Fibroblast of villous mesenchyme (primary cell): ENCODE measurements at places on chromosomes 16 and 17.

- DNase-seq, result peak; percentile 90
Observed at GRCh38 chr16:86577314-86577971, 906 bp upstream of the FOXL1 start.

DNA sequence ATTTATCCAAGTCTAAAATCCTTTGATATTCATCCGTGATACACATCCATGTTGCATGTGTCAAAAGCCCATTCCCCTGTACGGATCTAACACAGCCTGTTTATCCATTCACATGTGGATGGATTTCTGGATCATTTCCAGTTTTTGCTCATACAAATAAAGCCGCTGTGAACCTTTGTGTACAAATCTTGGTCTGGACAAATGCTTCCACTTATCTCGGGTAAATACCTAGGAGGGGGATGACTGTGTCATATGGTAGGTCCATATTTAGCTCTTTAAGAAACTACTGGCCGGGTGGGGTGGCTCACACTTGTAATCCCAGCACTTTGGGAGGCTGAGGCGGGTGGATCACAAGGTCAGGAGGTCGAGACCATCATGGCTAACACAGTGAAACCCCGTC is 6.3 kb upstream of the TBCD start:
- DNase-seq, result peak; percentile 12

GRCh38 chr16:17318238-17318637 is 152.5 kb downstream of the XYLT1 start:
- DNase-seq, result peak; percentile 68

- peak; percentile 96 for DNase-seq
Observed at GRCh38 chr16:72637306-72637705, 410.6 kb downstream of the ZFHX3 start.

DNA sequence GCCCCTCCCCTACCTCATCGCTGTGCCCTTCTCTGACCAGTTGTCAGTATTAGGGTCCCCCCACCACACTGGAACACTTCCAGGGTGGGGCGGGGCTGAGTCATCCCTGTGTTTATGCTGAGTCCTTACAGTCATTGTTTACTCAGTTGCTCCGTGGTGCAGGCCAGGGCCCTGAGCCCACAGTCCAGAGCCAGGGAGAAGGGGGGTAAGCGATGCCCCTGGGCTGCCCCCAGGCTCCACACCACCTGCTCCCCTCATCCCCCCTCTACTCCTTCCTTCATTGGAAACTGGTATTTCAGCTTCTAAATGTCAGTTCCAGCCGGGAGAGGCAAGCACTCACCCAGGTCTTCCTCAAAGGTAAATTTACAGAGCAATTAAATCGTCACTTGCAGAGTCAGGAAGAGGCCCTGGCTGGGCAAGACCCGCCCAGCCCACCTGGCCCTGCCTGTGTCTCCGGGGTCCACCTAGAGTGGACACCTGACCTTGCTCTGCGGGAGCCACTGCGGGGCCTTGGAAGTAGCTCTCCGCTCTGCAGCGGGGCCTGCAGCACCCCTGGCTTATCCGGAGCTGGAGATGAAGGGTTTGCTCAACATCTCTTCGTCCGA is 4.8 kb downstream of the ATP2A3 start:
- peak; percentile 50 for DNase-seq

DNA sequence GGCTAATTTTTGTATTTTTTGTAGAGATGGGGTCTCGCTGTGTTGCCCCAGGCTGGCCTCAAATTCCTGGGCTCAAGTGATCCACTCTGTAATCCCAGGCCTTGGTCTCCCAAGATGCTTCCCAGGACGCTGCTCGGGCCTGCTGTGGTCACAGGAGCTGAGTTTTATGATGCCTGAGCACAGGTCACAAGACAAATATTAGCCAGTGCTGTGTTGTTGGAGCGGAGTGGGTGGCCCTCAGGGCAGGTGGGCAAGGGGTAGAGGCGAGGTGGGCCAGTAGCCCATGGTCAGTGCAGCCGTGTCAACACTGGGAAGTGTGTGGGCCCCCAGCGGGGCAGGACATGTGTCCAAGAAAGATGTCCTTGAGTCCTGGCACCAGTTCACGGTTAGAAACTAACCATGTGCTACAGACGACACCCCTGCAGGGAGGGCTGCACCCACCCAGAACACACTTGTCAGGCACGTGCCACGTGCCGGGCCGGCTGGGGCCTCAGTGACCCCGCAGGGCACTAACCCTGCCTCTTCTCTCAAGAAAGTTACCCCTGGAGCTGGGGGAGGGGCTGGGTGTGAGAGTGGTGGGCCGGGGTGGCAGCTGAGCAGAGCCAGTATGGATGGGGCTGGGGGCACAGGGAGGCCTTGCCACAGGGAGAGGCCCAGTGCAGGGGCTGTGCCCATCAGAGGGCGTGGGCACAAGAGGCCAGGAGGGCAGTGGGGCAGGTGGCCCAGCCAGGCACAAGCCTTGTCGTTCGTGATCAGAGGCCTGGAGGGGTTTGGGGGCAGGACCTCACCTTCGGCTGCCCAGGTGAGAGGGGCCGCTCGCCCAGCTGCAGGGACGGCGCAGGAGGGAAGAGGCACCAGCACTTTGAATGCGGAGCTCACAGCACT is 103.1 kb upstream of the CHMP6 start:
- no peak for DNase-seq

- DNase-seq, result no peak
Observed at GRCh38 chr16:19718624-19718965, 524 bp downstream of the IQCK start.

- no peak for DNase-seq
Observed at GRCh38 chr17:80080081-80080480, 21.3 kb upstream of the GAA start.

DNA sequence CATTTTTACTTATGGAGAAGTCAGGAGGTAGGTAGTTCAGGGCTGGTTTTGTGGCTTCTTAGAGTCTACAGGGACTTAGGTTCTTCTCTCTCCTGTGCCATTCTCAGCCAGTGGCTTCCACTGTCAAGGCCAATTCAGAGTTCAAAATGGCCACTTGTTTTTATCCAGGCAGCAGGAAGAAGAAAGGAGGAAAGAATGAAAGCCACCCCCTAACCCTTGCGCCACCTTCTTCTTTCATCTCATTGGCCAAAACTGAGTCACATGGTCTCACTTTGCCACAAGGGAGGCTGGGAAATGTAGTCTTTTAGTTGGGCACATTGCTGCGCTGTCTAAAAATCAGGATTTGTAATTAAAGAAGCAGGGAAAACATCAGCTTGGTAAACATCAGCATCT is 60.8 kb upstream of the MED9 start:
- DNase-seq, result peak; percentile 84

- no peak for DNase-seq
Observed at GRCh38 chr17:13580790-13581189, 20.9 kb downstream of the HS3ST3A1 start.

GRCh38 chr17:49338883-49339282 is 23.2 kb downstream of the ZNF652 start:
- DNase-seq, result no peak

DNA sequence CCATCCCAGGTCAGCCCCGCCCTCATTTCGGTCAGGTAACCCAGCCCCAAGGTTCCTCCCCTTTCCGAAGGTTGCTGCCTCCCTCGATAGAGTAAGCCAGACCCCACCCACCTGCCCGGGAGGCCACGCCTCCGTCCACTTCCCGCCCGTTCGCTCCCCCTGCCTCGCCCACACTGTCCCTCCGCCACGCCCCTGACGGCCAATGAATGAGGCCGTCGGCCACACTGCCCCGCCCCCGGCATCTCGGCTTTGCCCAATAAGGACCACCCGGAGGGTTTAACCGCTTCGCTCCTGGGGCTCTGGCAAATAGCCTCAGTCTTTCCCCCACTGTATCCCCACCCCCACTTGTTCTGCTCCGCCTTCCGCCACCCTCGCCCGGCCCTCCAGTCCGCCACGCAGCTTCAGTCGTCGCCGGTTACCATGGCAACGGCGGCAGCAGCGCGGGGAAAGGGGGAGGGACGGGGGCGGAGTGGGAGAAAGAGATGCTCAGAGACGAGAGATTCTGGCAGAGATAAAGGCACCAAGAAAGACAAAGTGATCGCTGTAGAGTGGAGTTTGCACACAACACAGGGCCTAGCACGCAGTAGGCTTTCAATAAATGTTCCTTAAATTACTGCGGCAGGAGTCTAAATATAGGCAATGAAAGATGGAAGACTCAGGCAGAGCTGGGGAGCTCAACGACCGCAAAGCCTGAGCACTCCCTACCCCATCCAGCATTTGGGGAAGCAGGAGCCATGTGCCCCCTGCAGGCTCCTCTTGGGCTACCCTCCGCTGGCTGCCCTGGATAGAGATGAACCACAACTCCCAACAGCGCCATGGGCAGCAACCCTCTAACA is 5.1 kb downstream of the DLG4 start:
- DNase-seq, result peak; percentile 96

GRCh38 chr17:28334666-28335200 is 539 bp downstream of the IFT20 start:
- DNase-seq, result peak; percentile 85

DNA sequence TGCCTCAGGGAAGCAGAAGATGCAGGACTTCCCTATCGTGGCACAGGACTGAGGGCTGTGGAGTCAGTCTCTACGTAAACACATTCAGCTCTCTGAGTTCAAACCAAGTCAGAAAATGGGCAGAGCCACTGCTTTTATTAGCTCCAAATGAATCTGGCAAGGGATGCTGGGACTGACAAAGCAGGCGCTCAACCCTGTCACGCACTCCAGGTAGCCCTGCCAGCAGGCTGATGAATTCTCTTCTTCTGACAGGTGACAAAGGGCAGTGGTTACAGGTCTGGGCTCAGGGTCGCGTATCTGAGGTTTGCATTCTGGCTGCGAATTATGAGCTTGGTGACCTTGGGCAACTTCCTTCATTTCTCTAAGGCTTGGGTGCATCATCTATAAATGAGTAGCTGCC is 9.4 kb downstream of the RPH3AL start:
- no peak for DNase-seq

DNA sequence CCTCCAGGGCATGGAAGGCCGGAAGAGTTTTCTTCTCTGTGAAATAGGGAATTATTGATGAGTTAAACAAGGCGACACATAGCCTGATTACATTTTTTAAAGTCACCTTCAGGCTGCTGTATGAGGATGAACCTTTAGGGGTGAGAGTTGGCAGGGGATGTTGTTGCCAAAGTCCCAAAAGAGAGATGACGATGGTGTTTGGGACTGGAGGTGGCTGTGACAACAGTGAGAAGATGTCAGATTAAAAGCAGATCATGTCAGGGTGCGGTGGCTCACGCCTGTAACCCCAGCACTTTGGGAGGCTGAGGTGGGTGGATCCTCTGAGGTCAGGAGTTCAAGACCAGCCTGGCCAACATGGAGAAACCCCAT is 16.8 kb upstream of the ASGR2 start:
- no peak for DNase-seq

GRCh38 chr17:8947201-8947600 is 18.3 kb downstream of the PIK3R5 start:
- no peak for DNase-seq

DNA sequence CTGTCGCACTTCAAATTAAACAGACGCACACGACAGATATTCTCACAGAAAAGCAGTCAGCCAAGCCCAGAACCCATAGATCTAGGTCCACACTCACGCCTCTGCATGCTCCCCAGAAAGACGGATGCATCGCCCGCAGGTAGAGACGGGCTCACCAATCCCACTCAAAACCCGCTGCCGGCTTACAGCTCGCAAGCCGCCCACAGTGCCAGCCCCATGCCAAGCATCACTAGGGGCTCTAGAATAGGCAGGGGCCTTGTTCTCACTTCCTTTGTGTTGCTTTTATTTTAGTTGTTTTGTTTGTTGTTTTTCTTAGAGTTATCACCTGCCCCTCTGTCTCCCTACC is 336 bp upstream of the BMERB1 start:
- DNase-seq, result no peak

DNA sequence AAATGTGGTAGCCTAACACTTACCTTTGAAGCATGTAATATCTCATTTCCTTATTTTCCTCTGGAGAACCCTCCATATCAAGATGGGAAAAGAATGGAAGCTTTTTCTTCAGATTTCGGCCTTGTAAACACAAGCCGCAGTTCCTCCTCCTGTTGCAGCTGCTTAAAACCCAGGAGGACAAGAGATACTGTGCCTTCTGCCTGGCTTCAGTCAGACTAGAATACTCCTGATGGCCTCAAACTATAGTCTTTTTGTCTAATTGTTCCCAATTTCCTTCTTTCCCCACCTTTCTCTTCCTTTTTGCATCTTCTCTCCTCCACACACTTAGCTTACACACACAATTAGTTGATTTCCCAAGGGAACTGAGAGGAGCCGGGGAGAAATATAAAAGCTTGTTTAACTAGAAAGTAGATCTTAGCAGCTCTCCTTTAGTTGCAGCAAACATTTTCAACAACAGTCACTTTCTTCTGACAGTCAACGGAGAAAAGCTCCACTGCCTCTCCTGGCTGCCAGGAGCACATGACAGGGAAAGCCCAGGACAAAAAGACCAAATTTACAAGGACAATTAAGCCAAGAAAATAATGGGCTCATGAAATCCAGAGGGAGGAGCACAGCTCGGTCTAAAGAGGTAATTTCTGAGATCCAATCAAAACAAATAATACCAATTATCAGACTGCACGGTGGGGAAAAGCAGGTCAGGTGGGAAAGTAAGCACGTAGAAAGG is 76.4 kb upstream of the C17orf78 start:
- peak; percentile 30 for DNase-seq

DNA sequence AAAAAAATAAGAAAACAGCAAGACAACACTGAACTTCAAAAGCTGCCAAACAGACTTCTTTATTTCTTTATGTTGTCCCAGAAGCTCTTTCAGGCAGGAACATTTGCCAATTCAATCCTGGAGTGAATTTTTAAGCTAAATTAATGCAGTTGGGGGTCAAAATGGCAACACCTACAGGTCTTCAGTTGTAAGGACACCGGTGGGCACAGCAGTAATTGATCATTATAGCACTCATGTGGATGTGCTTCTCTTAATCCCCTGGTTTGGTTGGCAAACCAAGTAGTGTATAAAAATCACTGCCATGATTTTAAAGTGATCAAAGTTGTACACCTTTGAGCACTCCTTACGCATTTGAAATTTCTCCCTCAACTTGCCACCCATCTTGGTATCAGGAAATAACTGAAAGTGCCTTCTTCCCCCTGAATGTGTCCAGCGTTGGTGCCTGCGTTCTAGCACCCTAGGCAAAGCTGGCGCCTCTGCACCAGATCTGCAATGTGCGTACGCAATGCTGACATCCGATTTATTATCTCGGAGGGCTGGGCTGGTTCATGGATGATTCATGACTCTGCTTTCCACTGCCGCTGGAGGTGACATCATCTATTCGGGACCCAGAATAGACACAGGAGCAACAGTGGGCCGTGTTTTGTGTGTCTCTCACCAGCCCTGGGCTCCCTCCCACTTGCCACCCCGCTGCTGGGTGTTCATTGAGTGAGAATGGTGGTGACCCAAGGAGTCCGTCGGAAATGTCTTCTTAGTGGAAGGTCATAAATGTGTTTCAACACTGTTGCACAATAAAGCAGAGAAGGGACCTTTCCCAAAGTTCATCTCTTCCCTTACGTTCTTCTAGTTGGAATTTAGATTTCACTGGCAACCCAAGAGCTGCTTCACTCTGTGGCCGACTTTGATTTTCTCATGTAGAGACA is 203.4 kb downstream of the CCDC182 start:
- DNase-seq, result peak; percentile 95

DNA sequence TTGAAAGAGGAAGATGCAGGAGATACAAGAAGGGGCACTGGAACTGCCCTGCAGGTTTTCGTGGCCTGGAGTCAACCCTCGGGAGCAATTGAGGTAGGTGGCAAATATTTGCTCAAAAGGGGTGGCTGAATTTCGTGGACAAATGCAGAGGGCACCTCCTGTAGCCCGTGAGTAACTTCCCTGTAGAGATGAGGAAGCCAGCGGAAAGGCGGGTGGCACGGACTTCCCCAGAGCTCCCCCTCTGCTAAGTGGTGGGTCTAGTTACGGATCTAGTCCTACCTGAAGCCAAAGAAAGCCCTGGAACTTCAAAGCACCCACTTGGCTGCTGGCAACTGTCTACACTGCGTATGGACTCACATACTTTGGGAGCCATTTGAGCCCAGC is 1.0 kb upstream of the ATP2C2 start:
- no peak for DNase-seq

GRCh38 chr17:81652906-81653771 is 3.2 kb downstream of the PDE6G start:
- no peak for DNase-seq
